NCI-H2081 treated with DMSO at 0.1 percent for 48 hours (cell line): ENCODE measurements at places on chromosomes 5 and 9.

- DNase-seq = no peak
Measured at GRCh38 chr5:94670726-94671125, 52.3 kb downstream of the SLF1 start.

DNA sequence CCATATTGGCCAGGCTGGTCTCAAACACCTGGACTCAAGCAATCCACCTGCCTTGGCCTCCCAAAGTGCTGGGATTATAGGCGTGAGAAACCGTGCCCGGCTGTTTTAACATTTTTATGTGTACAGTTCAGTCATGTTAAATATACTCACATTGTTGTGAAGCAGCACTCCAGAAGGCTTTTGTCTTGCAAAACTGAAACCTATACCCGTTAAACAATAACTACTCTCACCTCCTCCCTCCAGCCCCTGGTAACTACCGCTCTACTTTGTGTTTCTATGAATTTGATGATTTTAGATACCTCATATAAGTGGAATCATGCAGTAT, 23.1 kb upstream of the SHB start:
- DNase-seq = no peak

- DNase-seq = no peak
Measured at GRCh38 chr9:23539311-23539710, 286.7 kb downstream of the ELAVL2 start.

GRCh38 chr5:92492908-92493307, 1088.1 kb downstream of the NR2F1-AS1 start:
- DNase-seq = no peak

GRCh38 chr9:75866273-75866871, 24.1 kb upstream of the PCSK5 start:
- no peak for DNase-seq

GRCh38 chr5:77266291-77266690, 55.8 kb downstream of the PDE8B start:
- DNase-seq = no peak

DNA sequence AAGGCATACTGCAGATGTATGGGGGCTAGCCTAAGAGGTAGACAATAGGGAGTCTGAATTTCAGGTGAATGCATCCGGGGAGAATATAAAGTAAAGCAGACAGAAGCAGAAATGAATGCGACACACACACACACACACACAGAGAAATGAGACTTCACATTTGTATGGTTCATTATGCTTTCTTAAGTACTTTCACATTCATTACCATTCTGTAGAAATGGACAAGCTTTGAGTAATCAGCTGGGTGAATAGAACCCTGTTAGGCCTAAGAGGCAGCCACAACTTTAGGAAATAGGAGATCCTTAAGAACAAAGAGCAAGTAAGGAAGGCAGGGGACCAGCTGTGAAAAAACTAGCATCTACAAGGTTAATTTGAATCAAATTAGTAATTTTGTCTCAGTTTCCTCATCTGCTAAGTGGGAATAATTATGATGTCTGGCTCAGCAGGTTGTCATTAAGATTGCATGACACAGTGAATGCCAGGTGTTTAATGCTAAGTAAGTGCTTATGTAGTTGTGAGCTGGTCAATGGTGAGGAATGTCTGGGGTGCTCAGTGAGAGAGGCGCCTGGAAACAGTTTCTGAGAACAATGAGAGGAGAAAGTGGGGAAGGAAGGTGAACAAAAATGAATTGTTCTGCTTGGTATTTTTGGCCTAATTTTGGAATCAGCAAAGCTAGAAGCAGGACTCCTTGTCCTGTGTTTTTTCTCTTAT, 265.8 kb upstream of the CLINT1 start:
- DNase-seq = no peak

- no peak for DNase-seq
Measured at GRCh38 chr5:170633235-170634081, 129.6 kb downstream of the KCNIP1 start.

- no peak for DNase-seq
Measured at GRCh38 chr9:36960575-36960955, 73.5 kb downstream of the PAX5 start.

DNA sequence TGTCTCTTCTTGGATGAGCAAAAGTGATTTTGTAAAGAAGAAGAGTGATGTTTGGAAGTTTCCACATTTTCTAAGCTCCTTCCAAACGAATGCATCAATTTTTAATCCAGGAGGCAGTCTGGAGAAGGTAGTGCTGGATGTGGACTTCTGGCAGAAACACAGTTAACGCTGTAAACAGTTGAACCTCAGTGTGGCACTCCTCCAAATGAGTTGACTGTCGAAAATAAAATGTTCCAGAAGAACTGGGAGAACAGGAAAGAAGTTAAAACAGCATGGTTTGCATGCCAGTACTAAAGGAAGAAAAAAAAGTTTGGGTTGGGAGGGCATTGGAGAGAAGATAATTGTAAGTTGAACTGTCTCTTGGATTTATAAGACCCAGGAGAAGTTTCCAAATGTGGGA, 6.5 kb downstream of the ZNF462 start:
- DNase-seq = no peak

GRCh38 chr5:134228624-134229023, 2.8 kb upstream of the PPP2CA start:
- DNase-seq = no peak

GRCh38 chr9:111938427-111938800, 41.8 kb downstream of the UGCG start:
- DNase-seq = no peak
